ENCODE measurements at places on chromosomes 1 and 21.
A peak's percentile ranks its signal among the peaks of the same experiment; 100 is the strongest.

- no peak overlapping the region for H3K4me3 ChIP-seq
- H3K4me1 ChIP-seq = no peaks in the 10 kb centered on the region
- H3K36me3 ChIP-seq = no peaks in the 10 kb centered on the region
- H3K27me3 ChIP-seq = no peaks in the 10 kb centered on the region
- no peak overlapping the region for H3K27ac ChIP-seq
- no peak for DNase-seq
Observed at GRCh38 chr1:196309386-196309785, 298.9 kb downstream of the KCNT2 start.

- H3K27ac ChIP-seq = no peak overlapping the region
- no peaks in the 10 kb centered on the region for H3K4me1 ChIP-seq
- no peak for DNase-seq
Observed at GRCh38 chr1:181443231-181443853, 40.0 kb upstream of the CACNA1E start.

DNA sequence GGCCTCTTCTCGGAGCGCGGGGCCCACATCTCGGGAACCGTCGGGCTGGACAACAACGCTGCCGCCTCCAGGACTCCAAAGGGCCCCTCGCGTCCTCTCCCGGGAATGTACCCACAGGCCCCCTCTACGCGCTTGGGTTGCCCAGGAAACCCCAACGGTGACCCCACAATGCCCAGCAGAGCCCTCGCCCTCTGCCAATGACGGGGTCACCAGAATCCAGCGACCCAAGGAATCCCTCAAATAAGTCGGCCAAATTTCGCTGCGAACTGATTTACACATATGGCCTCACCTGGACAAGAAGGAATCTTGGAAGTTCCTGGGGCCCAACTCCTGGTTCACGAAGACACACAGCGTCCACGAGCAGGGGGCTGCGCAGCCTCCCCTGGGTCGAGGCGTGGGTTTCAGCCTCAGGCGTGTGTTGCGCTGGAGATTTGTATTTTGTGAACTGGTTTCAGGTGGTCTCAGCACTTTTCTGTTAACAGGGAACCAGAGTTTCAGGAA is 78.1 kb downstream of the DESI2 start:
- peaks cover 12% of the 10 kb centered on the region for H3K27me3 ChIP-seq
- H3K27ac ChIP-seq = no peak overlapping the region
- DNase-seq = no peak
- H3K36me3 ChIP-seq = no peaks in the 10 kb centered on the region

GRCh38 chr1:214414691-214415090 is 133.7 kb downstream of the SMYD2 start:
- no peak for DNase-seq
- no peaks in the 10 kb centered on the region for H3K27me3 ChIP-seq
- peaks cover 15% of the 10 kb centered on the region for H3K4me1 ChIP-seq
- no peak overlapping the region for H3K27ac ChIP-seq

DNA sequence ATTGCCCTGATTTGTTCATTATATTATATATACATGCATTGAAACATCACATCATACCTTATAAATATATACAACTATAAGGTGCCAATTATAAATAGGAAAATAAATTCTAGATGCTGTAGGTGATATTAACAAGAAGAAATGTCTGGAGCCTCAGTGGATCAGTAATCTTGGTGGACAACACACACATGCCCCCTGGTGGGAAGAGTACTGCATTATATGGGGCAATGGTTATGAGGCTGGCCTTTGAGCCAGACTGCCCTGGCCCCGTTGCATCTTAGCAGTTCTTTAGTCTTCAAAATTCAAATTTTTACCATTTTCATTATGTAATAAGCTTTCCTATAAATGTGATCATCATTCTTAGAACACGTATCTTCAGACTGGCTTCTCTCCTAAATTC is 335.0 kb upstream of the GREM2 start:
- H3K4me3 ChIP-seq = no peak overlapping the region
- DNase-seq = no peak
- H3K36me3 ChIP-seq = no peaks in the 10 kb centered on the region
- no peaks in the 10 kb centered on the region for H3K27me3 ChIP-seq
- no peak overlapping the region for H3K27ac ChIP-seq

DNA sequence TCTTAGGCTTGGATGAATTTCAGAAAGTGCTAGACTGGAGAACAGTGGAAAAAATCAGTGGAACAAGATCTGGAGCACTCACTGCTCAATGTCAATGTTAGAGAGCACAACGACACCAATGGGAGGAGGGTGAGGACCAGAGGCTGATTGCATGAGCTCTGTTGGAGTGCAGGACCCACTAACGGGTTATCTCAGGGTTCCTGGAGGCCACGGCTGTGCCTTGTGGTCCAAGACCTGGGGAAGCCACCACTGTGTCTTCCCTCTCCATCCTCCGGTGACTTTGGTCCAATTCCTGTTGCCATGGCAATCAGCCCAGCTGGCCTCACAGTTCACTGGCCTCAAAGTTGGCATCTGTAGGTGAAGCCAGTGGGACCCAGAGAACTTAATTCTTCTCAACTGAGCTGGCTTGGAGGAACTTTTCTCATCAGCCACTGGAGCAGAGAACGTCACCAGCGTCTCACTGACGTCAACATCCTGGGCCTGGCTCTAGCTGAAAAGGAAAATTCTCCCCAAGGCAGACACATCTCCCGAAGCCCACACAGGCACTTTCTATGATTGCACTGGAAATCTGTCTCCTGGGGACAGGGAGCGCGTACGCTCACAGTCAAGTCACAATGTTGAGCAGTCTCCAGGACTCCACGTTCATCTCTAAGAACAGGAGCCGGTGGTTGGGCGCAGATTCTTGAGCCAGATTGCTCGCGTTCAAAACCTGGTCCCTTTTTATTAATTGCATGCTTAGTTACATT is 21.9 kb upstream of the GPR157 start:
- H3K27me3 ChIP-seq = no peaks in the 10 kb centered on the region
- no peak overlapping the region for H3K4me3 ChIP-seq
- no peaks in the 10 kb centered on the region for H3K36me3 ChIP-seq
- no peak overlapping the region for H3K27ac ChIP-seq
- no peak for DNase-seq
- H3K4me1 ChIP-seq = no peaks in the 10 kb centered on the region

DNA sequence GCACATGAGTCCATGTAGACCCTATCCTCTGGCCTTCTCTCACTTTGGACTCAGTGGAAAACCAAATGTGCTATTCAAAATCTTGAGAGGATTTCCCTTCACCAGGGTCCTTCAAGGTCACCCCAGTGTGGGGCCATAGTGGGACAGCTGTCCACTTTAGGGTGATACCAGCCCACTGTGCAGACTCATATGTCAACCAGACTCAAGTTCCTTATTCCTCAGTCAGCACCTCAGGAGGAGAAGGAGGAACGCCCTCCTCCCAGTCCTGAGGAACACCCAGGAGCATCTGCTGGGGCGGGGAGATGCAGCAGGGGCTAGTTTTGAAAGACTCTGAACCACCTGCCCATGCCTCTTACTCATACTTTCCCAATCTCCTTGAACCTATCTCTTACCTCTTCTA is 340.9 kb downstream of the MATN1 start:
- no peak overlapping the region for H3K4me3 ChIP-seq
- no peaks in the 10 kb centered on the region for H3K4me1 ChIP-seq
- peak; percentile 47 for DNase-seq
- H3K27ac ChIP-seq = no peak overlapping the region
